ENCODE measurements at places on chromosomes 3 and 15. TPM values are rescaled to one million over a fixed set of nuclear protein-coding genes. Genes with fewer than 3 reads are reported as not detected.

Gene TMCO5A
- not detected for total RNA-seq

Gene ARHGEF26
- total RNA-seq: not detected

Gene MYLK
- total RNA-seq: not detected

Gene LRRC2
- 0.33 TPM for total RNA-seq

Gene RBMS3
- total RNA-seq: 0.56 TPM

Gene SLC27A2
- 0.39 TPM for total RNA-seq

Gene FRMD5
- not detected for total RNA-seq

Gene C3orf62
- total RNA-seq: 7.1 TPM

Gene SLC22A13
- total RNA-seq: 0.16 TPM
